Sciatic nerve (tissue), 2 donors: ENCODE measurements at places on chromosomes 11 and 22. TPM values are rescaled to one million over a fixed set of nuclear protein-coding genes. Genes with fewer than 3 reads are reported as not detected.

NCAPH2 gene
- 39.8 TPM for total RNA-seq

GRCh38 chr11:10322401-10322800 is 17.5 kb downstream of the ADM start:
- no peak for DNase-seq

KIRREL3 gene
- total RNA-seq = 0.09 TPM

- no peak for DNase-seq
Observed at GRCh38 chr22:42932197-42932519, 75.1 kb upstream of the ARFGAP3 start.

APOBEC3H gene
- total RNA-seq = 1.1 TPM

OR56A1 gene
- 0.13 TPM for total RNA-seq

DNA sequence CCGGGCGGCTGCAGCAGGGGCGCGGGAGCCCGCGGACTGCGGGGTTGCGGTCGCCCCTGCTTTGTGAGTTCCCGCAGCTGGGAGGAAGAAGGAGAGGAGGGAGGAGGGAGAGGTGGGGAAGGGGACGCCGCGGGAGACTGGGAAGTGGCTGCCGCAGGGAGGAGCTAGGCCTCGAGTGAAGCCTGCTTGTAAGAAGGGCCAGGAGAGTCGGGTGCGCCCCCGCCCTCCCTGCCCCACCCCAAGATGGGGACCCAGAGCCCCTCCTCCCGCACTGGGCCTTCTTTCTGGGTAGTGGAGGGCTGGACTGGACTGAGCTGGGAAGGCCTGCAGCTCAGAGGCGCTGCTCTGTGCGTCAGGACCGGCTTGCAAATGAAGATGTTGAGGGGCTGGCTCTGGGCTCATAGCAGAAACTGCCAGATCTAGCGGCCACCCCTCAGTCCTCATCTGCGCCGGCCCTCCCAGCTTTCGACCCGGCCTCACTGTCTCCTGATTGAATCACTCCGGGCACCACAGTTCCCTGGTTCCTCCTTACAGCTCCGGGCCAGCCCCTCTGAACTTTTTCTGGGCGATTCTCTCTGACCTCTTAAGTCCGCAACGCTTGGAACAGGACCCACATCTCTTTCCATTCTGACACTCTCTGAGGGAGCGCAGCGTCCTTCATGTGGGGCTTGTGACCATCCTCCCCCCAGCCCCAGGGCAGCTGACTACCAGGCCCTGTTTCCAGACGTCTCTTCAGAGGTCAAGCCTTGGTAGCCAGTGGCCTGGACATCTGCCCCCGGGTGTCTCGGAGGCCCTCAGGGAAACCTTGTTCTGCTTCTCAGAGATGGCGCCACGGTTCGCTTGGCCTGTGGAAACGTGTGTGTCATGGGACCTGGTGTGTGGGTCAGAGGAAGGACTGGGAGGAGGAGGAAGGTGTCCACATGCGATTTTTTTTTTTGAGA is 21.9 kb downstream of the SERPINH1 start:
- DNase-seq = peak; percentile 89

RAG1 gene
- 0.67 TPM for total RNA-seq

FBLN1 gene
- total RNA-seq = 624 TPM

DNA sequence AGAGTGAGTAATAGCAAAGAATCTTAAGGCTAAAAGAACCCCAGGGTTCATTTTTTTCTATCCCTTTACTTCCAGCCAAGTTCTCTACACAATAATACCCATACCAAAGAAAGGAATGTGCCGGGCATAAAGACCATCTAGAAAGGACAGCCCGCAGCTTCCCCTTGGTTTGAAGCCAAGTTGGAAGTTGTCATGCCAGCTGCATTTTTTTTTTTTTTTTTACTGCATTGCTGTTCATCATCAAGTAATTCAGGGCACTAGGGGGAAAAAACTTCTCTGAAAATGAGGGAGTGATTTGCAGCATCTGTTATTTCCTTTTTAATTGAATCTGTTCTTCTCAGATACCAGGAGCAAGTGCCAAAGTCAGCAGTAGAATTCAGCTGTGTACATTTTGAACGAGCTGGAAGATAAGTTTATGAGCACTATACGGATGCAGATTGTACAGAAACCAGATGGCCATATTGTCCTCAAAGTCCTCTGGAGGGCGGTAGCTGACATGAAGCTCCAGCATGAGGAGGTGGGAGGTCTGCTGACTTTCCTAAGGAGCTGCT is 56.4 kb downstream of the UBASH3B start:
- DNase-seq = no peak

DNA sequence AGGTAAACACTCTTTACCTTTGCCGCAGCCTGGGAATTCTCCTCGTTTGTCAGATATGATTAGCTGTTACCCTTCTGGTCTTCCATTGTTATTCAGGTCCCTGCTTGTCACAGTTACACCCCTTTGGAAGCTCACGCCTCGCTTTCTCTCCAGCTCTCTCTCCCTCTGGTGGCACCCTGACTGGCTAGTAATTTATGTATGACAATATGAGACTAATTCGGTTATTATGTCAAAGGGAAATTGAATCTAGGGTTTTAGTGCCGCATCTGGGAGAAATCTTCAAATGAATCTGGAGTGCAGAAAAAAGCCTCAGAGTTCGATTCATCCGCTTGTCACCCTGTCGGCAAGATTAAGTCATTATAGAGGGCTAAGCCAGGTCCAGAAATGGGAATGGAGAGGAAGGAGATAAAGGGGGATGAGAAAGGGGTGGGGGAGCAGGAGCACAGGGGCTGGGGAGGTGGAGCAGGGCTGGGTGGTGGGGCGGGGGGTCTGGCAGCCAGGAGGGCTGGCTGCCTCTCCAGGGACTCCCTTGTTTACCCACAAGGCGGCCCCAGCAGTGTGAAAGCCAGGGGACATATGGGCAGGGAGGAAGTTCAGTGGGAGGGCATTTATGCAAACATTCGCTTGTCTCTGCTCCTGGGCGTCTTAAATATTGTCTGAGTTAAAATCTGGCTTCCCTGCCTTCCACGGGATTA is 179.0 kb upstream of the NECTIN1 start:
- no peak for DNase-seq

- peak; percentile 89 for DNase-seq
Observed at GRCh38 chr11:130478204-130478701, 29.8 kb downstream of the ADAMTS15 start.

DNA sequence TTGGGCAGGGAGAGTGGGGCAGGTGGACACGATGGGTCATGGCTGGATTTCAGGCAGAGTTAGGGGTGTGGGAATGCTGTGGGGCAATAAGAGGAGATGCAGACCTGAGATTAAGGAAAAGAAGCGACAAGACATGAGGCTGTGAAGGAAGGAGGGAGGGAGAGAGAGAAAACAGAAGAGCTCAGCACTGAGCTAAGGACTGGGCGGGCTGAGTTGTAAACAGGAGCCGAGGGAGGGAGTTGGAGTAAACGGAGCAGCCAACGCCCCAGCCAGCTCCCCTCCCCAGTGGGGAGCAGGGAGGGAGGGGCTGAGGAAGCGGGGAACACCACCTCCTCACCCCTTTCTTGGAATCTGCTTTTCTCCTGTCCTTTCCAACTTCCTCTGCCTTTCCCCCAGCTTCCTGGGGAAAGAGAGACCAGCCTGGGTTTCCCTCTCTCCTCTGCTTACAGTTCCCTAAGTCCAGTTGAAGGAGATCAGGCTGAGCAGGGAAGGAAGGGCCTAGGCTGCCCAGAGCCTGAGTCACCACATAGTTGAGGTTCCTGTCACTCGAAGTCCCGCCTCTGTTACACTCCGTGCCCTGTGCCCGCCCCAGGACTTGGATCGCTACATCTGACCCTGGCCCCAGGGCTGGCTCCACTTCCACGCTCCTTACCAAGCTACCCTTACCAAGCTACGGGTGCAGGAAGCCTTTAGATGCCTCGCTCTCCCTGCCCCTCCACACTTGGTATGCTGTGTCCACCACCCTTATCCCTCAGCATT is 6.7 kb upstream of the AHNAK start:
- DNase-seq = peak; percentile 88

ZP1 gene
- total RNA-seq = 0.85 TPM

GRCh38 chr11:124674168-124674517 is 439 bp downstream of the SPA17 start:
- DNase-seq = no peak

- no peak for DNase-seq
Observed at GRCh38 chr22:28279888-28280287, 360.8 kb upstream of the PITPNB start.

ARHGEF17 gene
- total RNA-seq = 110 TPM

RFPL1 gene
- not detected for total RNA-seq

- DNase-seq = no peak
Observed at GRCh38 chr22:28139961-28140360, 220.9 kb upstream of the PITPNB start.

DNA sequence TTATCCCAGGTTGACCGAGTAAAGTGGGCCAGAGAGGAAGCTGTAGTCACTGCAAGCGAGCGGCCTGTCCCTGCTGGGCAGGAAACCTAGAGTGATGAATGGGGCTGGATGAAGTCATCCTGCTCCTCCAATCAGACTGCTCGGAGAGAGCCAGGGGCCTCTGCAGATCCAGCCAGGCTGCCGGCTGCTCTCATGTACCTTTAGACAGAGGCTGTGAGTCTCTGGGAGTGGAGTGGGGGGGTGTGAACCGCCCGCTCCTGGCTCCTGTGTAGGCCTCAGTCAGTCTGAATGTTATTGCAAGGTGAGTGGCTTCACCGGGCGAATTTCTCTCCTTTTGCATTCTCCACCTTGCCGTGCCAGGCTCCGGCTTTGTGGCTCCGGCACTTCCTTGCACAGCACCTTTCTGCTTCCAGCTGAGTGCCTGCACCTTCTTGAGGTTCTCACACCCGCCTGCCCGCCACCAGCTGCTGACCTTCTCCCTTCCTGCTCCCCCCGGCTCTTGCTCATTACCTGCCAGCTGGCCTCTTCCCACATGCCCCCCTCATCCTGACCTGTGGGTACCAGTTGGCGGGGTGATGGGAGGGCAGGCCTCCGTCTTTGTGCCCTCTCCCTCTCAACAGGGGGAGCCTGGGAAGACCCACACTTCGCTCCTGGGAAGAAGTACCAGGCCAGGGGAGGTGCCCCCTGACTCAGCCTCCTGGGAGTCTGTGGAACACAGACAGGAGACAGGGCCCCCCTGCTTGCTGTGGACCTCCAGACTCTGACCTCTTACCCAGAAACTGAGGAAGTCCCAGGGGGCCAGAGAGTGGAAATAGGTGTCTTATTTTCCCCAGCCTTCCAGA is 79.9 kb downstream of the GRAMD1B start:
- no peak for DNase-seq

DNA sequence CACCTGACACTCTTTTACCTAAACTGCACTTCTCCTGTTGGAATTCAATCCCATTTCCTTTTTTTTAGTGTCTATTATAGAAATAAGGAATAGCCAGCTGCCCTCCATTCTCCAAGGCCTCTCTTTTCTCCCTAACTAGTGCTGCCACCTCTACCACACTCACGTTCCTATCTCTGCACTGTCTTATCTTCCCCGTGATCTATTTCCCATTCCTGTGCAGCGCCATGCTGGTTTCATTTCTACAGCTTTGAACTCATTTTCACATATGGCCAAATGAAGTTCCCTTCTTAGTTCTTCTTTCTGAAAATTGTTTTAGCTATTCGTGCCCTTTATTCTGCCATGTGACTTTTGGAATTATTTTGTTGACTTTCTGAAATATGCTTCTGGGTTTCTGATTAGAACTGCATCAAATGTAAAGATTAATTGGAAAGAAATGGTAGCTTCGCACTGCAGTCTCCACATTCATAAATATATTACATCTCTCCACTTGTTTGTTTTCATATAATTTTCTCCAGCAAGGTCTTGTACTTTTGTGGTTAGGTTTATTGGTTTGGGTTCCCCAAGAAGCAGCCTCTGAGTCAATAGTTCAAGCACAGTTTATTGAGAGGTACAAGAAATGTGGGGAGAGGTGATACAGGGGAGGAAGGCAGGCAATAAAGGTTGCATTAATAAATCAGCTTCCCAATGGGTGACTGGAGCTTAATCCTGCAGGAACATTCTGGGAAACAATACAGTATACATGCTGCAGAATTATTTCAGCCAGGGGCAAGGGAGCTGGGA is 43.7 kb upstream of the DRD2 start:
- no peak for DNase-seq

- no peak for DNase-seq
Observed at GRCh38 chr11:68349461-68350249, 37.3 kb downstream of the LRP5 start.

PAK1 gene
- 31.3 TPM for total RNA-seq

DNA sequence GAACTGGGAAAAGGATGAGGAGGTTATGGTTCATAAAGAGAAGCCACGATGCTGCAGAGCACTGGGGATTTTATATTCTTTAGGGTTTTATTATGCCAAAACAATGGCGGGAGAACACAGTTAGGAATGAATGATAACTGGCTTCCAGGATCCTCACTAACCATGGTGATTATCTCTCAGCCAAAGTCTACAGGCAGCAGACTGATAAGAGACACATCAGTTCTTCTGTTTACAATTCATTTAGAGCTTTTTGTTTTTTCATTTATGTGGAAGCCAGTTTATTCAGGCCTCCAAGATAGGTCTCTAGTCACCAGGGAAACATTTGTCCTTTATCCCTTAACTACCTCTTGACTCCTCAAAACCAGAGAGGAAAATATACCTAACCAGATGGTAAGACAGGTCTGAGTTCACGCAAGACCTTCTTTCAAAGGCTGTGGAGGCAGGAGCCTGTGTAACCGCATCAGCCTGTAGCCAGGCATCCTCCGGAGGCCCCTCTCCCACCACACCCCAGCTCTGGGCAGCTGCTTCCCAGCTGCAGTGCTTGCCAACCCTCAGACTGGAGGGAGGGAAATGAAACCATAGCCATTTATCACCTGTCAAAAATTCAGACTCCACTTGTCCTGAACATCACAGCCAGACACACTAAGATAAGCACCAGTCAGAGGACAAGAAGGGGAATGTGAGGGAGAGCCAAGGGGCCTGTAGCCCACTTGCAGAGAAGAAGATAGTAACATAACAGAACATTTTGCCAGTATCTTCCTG is 57.2 kb upstream of the FAM181B start:
- no peak for DNase-seq

DNA sequence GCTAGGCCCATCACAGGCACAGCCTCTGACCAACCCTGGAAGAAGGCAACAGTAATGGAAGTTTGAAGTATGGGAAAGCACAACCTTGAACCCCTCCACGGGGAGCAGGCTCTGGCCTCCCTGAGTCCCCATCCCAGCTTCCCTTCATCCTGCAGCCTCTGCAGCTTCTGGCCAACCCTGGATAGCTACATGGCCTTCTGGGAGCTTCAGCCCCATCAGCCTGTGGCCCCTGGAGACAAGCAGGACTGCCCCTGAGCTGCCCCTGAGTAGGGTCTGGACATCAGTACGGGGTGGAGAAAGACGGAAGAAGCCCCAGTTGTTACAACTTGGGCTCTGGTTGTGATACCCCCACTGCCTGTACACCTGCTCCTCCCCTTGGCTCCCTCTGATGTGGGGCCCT is 113.8 kb upstream of the CD82 start:
- no peak for DNase-seq

RAB36 gene
- total RNA-seq = 7.5 TPM

- no peak for DNase-seq
Observed at GRCh38 chr11:61475433-61475832, 33.1 kb upstream of the LRRC10B start.

DNA sequence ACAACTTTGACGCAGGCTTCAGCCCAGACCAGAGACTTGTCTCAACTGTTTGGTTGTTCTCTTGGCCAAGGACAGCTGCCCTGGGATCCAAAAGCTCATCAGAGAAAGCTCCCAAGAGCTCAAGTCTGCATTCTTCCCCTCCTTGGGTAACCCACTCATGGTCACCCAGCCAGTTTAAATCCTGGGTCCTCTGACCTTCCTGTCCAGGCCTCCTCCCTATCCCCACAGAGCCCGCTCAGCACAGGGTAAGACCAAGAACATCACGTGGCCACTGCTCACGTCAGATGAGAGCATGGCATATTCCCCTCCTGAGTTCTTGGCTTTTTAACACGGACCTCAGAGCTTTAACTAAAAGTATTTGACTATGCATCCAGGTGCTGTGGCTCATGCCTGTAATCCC is 25.8 kb downstream of the TSKU start:
- no peak for DNase-seq

GRCh38 chr11:18010977-18011586 is 1.8 kb downstream of the SERGEF start:
- DNase-seq = no peak
